ENCODE measurements at places on chromosomes 3 and 15.

DNA sequence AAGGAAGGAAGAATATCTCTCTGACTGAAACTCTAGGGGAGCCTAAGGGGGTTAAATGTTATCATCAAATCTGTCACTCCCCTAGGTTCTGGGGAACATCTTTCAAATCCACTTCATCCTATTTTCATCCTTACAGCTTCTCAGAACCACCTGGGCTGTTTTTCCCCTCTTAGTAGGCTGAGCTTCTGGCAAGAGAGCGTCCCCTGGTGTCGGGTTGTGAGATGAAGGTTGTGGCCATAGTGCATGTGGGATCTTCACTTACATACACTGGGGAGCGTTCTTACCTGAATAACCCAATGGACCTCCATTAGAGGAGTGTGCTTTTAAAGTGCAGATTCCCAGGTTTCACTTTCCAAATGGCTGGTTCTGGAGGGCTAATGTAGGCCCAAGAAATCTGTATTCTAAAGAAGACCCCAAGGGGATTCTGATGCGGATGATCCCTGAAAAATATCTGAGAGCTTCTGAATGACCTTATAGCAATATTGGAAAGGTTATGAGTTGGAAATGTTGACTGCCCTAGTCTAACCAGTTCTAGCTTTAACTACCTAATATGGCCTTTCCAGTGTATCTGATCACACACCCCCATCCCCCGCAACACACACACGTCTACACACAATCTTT is 663.7 kb downstream of the AGBL1 start:
- DNase-seq: peak; percentile 62

GRCh38 chr15:65743637-65744252 is 48.3 kb downstream of the DENND4A start:
- no peak for DNase-seq

GRCh38 chr15:66956672-66957430 is 108.6 kb upstream of the SMAD3 start:
- no peak for DNase-seq

DNA sequence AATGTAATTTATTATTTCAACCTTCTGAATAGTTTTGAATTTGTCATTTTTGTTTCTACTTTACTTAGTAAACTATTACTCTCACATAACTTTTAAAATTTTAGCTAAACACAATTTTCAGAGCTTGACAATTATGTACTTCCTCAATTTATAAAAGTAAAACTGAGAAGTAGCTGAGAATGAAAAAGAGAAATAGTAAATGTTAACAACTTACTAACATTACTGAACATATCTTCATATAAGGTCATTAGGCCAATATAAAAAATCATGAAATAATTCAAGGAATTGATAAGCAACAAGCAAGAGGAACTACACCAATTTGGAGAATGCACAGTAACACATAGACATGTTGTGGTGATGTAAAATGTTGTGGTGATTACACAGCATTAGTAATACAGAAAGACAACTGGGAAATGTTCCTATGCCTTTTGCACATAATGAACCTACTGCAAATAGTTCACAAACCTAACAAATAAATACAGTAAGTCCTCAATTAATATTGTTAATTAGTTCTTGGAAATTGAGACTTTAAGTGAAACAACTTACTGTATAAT is 137.9 kb downstream of the CBLB start:
- DNase-seq: no peak

DNA sequence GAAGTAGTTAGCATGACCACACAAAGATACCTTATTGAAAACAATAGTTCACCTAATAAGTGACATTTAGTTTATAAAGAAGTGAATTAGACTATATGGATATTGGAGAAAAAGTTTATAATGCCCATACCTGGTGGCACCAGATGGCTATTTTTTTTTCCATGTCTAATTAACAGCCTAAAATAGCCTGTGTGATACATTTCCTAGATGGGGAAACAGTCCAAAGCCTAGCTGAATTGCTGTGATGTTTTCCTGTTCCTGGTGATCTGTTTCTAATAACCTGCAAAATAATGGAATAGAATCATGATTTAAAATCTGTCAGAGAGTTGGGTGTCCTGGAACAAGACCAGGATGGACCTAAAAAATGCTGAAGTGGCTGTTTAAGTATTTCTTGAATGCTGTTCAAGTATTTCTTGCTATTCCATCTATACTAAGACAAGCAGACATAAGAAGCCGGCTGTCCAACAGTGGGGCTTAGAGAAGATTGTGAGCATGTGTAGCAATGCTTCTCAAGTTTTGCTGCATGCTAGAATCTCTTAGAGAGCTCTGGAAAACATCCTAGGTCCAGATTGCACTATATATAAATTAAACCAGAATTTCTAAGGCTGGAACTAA is 31.3 kb downstream of the LRRC3B start:
- DNase-seq: no peak

DNA sequence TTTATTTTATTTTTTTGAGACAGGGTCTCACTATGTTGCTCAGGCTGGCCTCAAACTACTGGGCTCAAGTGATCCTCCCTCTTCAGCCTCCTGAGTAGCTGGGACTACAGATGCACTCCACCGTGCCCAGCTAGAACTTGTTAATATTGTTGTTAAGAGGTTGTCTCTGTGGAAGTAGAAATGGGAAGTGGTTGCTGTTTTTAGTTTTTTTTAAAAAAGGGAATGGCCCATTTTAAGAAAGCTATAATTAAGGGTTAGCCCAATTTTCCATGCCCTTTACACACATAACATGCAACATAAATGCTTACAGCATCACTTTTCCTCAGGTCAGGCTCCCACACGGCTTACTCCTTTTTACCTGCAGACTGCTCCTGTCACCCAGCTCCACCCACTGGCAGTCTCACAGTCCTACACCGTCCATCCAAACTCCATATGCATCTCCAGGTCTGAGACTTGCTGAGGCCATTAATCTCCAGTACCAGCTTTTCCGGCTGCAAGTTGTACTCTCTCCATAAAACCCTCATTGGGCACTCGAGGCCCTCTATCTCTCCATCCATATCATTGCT is 19.8 kb downstream of the MORC1 start:
- no peak for DNase-seq

GRCh38 chr3:69379661-69380060 is 6.2 kb downstream of the FRMD4B start:
- DNase-seq: no peak

DNA sequence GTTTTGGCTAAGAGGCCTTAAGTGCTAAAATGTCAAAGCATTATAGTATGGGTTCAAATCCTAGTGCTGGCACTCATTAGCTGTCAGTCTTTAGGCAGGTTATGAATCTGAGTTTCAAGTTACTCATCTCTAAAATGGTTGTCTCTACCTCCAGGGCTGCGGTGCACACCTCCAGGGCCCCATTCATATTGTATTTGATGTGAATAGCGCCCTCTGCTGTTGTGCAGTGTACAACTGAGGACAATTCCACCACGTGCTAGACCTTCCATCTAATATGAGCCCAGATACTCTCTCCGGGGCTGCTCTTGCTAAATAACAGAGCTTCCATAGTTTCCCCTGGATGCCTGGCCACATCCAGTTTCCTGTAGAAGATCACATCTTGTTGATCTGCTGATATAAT is 54.3 kb downstream of the OXNAD1 start:
- peak; percentile 71 for DNase-seq

GRCh38 chr15:31065824-31066223 is 35.7 kb downstream of the TRPM1 start:
- no peak for DNase-seq

- no peak for DNase-seq
These were observed 31.6 kb downstream of the CHST2 start for GRCh38 chr3:143151004-143151731.

GRCh38 chr3:70742081-70742480 is 429.6 kb upstream of the MDFIC2 start:
- DNase-seq: no peak

GRCh38 chr3:72618739-72619138 is 229.5 kb downstream of the SHQ1 start:
- DNase-seq: no peak

DNA sequence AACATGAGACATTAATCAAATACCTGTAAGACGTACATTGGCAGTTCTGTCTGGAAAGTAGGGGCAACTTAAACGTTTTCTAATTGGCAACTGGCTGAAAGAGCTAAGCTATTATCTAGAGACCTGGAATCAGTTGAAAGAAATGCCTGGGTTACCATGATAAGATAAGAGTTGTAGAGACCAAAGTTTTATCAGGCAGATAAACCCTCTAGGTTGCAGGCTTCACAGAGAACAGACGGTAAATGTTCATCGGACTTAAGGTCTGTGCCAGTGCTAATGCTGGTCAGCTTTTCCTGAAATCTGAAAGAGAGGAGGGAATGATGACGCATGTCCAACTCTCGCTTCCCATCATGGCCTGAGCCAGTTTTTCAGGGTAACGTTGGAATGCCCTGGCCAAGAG is 196.2 kb downstream of the ROBO2 start:
- no peak for DNase-seq

GRCh38 chr15:63006032-63006878 is 36.3 kb upstream of the TPM1 start:
- DNase-seq: no peak

DNA sequence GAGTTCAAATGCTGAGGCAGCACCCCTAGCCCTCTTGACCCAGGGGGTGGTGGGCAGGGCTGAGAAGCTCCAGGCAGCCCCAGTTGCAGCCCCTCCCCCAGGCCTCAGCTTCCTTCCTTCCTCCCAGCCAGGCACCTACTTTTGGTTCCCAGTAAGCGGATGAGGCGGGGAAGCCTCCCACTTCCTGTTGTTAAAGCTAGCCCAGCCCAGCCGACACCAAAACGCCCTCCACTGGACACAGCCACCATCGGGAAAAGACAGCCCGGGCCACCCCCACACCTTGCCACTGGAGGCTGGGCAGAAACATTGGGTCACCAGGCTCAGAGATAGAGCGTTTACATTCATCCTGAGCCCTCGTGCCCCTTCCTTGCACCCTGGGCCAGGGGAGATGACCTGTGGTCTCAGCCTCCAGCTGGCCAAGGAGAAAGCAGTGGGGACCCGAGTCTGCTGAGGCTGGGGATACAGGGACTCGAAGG is 3.5 kb downstream of the DUSP7 start:
- peak; percentile 46 for DNase-seq

GRCh38 chr15:66691727-66692126 is 10.3 kb upstream of the SMAD6 start:
- no peak for DNase-seq

DNA sequence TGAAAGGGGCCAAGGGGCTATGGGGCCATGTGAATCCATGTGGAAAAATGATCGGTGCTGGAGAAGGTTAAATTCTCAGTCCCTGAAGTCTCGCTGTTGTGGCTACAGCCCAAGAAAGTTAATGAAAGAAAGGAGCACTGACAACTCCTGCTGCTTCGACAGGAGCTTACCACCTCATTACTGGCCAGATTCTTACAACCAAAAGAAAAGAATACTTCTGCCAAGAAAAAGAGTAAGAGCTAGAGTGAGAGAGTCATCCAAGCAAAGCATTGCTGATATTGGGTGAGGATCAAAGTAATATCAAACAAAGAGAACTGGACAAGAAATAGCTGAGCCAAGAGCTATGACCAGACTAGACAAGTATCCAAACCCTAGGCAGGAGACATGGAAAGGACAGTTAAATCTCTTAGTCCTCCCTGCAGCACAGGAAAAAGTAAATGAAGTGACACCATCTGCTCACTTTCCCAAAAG is 348.4 kb upstream of the PLSCR5 start:
- DNase-seq: no peak

GRCh38 chr3:54213907-54214306 is 91.6 kb downstream of the CACNA2D3 start:
- no peak for DNase-seq

GRCh38 chr3:142530296-142530695 is 48.2 kb downstream of the ATR start:
- no peak for DNase-seq

GRCh38 chr3:136465296-136465695 is 215.2 kb downstream of the PCCB start:
- no peak for DNase-seq

DNA sequence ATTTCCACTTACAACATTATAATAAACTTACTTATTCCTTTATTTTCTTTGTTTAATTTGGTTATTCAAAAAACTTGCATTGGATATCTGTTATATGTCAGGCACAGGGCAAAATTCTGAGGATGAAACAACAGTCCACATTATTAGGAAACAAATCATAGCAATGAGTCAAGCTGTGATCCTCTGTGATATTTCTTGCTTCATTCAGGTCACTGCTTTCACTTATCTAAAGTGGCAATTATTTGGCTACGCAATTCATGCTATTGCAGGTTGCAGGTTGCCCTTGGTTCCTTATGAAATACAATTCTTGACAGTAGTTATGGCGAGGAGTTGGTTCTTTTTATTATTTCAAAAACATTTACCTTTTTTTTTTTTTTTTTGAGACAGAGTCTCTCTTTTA is 66.4 kb upstream of the CNTN6 start:
- DNase-seq: no peak

GRCh38 chr3:149895339-149895738 is 75.4 kb downstream of the PFN2 start:
- no peak for DNase-seq

GRCh38 chr15:70045045-70045444 is 52.7 kb downstream of the TLE3 start:
- DNase-seq: no peak

GRCh38 chr3:38579551-38580449 is 69.7 kb downstream of the SCN5A start:
- DNase-seq: no peak

- DNase-seq: no peak
These were observed 14.3 kb upstream of the SRP14 start for GRCh38 chr15:40053079-40053830.

DNA sequence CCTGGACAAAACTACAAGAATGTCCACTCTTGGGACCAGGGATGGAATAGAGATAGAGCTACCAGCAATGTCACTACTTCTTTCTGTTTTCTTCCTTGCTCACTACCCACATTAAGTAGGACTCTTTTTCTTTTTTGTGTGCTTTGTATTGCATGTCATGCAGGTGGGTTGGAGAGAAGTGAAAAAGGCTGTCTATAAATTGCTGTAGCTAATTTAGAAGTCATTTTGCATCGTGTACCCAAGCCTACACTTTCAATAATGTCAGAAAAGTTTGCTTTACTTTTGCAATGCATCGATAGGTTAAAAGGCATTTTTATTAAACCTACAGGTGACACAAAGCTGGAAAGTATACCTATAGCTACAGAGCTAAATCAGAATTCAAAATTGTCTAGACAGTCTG is 58.9 kb downstream of the GTF2E1 start:
- no peak for DNase-seq

DNA sequence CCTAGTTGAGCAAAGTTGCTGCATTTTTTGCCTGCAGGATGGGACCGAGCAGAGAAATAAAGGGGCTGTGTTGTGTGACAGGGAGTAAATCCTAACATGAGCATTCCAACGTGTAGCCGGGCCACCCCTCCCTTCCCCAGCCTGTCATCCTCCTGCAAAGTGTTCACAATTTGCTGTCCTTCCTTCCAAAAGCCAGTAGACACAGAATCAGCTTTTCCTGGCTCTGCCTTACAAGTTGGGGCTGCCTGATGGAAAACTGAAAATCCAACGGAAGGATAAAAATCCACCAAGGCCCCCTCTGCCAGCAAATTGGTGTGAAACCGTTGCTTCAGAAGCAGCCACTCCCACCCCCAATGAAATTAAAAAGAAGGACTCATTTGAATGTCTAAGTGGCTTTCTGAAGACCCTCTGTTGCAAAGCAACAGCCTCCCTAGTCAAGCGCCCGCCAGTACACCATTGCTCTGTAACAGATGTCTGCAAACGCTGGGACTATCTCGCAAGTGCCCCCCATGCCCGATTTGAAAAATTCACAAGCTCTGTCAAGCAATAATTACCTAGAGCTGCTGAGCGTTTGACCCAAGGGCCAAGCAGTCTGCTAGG is 665 bp downstream of the FRMD4B start:
- DNase-seq: no peak

GRCh38 chr15:80856400-80856799 is 77.2 kb downstream of the CEMIP start:
- no peak for DNase-seq
